Stomach (tissue), 19 donors: ENCODE measurements at places on chromosomes 3 and 15.
A peak's percentile ranks its signal among the peaks of the same experiment; 100 is the strongest.

DNA sequence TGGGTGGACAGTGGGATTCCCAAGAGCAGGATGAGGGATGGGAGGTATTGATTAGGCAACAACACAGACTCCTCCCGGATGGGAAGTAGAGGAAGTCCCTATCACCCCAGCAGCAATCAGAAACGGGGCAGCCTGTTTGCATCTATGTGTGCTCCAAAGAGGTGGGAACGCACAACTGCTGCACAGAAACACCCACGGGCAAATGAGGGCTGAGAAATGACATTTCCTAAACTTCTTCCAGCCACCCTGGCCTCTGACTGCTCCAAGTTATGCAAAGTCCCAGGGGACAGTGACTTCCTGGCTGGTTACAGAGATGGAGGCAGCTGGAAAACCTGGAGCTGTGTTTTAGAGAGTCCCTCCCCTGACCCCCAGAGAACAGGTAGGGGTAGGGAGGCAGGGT, 42.6 kb downstream of the HCN4 start:
- no peak for DNase-seq

- DNase-seq = no peak
Measured at GRCh38 chr3:170163956-170164645, 17.4 kb downstream of the PHC3 start.

- no peak for DNase-seq
Measured at GRCh38 chr3:177552051-177552450, 354.8 kb upstream of the TBL1XR1 start.

DNA sequence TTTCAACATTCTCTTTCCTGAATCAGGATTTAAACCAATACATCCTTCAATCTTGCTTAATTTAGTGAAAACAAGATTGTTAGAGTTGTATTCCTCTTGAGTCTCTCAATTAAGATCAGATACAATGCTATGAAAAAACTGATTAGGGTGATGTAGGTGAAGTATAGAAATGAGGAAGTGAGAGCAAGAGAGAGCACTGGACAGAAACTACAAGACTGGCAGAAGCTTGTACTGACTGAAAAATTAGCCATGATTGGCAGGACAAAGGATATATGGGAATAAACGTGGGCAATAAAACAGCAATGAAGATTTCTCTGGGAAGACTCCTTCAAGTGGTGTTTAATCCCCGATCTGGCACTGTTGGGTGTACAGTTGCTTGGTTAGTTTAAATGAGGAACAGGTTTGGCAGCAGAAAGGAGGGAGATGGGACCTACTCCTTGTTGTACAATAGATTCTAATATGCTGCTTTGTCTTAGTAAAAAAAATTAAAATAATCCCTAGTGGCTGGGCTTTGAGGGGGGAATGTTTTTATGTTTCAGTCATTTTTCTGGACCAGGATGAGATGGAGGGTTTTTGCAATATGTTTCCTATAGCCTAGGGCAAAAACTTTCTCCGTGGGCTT, 252.7 kb downstream of the SLC9A9 start:
- no peak for DNase-seq

- no peak for DNase-seq
Measured at GRCh38 chr3:28295898-28296490, 52.5 kb upstream of the ZCWPW2 start.

DNA sequence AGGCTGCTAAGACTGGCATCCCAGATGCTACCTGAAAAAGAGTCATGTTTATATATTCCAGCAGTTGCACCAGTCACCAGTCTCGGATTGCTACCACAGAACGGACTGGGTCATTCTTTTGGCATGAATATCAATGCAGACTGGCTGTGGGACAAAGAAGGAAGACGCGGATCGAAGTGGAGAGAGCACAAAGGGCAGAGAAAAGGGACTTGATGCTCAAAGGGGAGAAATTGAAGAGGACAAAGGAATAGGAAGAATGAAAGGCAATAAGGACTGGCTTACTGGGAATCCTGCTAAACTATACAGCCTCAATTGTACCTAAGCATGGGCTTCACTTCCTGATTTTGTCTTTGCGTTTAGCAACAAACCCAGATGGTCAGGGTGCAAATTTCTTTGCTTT, 15.3 kb upstream of the DIS3L start:
- DNase-seq = no peak

GRCh38 chr3:30924763-30925162, 30.3 kb upstream of the GADL1 start:
- DNase-seq = no peak

- no peak for DNase-seq
Measured at GRCh38 chr15:72180761-72181324, 16.7 kb downstream of the GRAMD2A start.

DNA sequence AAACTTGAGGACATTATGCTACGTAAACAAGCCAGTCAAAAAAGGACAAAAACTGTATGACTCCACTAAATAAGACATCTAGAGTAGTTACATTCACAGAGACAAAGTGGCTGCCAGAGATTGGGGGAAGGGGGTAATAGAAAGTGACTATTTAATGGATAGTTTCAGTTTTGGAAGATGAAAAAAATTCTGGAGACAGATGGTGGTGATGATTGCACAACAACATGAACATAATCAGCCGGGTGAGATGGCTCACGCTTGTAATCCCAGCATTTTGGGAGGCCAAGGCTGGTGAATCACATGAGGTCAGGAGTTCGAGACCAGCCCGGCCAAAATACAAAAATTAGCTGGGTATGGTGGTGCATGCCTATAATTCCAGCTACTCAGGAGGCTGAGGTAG, 40.6 kb downstream of the DPP8 start:
- DNase-seq = no peak

- DNase-seq = no peak
Measured at GRCh38 chr3:53740956-53741355, 105.3 kb downstream of the CHDH start.

DNA sequence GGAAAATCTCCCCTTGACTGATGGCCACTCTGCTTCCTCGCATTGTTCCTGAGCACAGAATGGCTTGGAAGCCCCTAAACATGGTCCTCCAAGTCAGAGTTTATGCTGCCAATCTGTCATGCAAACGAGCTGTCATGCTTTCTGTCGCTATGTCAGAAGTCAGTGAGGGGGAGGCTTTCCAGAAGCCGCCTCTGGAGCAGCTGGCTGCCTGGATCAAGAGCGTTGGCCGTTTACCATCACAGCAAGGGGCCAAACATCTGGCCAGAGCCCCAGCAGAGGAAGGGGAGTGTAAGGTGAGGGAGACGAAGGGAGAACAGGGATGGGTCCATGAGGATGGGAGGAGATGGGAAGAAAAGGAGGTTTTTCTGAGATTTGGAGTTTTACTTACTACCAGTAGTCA, 372.6 kb upstream of the NR2F2 start:
- no peak for DNase-seq

DNA sequence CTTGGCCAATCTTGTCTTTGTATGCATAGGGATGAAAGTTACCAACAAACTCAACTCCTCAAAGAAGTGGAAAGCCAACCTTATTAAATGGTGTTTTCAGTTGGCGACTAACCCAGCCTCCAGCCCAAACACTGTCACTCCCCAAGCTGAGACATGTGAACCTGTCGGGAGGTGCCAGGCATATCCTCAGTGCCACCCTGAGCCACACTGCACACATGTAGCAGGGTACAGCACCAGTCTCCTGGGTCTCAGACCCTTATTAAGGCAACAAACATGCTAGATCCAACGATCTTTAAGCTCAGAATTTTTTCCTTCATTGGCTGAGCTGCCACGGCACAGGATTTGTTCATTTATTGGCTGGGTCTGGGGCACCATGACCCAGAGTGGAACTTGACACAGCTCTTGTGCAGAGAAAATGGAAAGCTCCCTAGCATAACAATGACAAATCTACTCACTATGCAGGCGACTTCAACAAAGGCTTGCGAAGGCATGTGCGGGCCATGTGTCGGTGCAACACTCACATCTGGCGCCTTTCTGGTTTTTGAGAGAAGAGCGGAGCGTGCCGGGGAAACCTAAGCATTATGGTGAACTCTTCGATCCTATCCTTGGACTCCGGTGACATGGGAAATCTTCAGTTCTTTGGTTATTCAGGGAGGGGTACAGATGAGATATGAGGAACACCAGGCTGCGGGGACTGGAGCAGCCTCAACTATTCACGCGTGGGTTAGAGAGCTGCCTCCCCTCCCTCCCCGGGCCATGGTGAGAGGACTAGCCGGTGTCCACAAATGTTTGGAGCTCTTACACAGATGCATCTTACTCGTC, 190.1 kb downstream of the FAM43A start:
- DNase-seq = no peak

DNA sequence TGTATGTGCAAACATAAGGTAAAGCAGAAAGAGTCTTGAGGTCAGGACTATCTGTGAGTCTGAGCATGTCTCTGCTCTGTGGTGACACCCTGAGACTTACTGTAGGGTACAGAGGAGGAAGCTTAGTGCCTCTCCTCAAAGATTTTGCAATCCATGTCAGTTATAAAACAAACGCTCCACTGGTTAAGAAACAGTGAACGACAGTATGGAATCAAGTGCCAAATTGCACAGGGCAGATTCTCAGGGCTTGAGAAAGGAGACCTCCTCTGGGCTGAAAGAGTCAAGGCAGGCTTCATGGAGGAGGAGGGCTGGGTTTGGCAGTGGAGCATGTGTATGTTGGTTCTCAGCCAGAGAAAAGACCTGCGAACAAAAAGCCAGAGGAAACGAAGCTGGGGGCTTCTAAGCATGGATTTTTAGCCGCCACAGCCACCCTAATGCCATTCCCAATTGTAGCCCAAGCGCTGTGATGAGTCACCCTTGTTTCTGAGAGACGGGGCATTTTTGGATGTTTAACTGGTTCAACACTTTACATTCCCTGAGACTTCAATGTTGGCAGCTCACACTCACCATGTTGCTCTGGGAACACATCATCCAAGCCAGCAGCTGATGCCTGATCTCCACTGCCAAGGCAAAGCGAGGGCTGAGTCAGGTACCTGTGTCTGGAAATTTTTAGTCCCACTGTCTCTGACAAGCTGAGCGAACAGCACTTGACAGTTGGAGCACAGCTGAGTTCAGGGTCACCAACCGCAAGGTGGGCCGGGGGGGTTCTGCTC, 3.4 kb upstream of the DGKG start:
- DNase-seq = no peak

- DNase-seq = no peak
Measured at GRCh38 chr3:150840802-150841515, 64.3 kb downstream of the MINDY4B start.

GRCh38 chr3:107065094-107065861, 312.0 kb upstream of the CCDC54 start:
- no peak for DNase-seq

GRCh38 chr15:38691377-38691776, 126.8 kb upstream of the RASGRP1 start:
- no peak for DNase-seq

DNA sequence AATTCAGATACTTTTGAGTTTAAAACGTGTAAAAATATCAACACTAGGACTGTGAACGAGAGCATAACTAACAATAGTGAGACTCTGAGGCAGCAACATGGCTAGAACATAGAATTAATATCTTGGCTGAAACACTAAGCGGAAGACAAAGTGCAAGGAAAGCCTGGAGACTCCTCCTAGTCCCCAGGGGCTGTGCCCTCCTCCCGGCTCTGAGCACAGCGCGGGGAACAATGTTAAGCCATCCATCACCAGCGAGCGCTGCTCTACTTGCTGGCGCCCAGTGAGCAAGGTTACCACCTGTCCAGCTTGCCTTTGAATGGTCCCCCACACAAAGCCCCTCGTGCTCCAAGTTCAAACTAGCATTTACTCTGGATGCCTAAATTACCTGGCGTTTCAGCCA, 436.9 kb downstream of the FOXP1 start:
- DNase-seq = no peak

GRCh38 chr3:186760141-186760833, 23.1 kb upstream of the EIF4A2 start:
- no peak for DNase-seq

GRCh38 chr3:11159421-11159904, 5.2 kb downstream of the HRH1 start:
- peak; percentile 58 for DNase-seq

DNA sequence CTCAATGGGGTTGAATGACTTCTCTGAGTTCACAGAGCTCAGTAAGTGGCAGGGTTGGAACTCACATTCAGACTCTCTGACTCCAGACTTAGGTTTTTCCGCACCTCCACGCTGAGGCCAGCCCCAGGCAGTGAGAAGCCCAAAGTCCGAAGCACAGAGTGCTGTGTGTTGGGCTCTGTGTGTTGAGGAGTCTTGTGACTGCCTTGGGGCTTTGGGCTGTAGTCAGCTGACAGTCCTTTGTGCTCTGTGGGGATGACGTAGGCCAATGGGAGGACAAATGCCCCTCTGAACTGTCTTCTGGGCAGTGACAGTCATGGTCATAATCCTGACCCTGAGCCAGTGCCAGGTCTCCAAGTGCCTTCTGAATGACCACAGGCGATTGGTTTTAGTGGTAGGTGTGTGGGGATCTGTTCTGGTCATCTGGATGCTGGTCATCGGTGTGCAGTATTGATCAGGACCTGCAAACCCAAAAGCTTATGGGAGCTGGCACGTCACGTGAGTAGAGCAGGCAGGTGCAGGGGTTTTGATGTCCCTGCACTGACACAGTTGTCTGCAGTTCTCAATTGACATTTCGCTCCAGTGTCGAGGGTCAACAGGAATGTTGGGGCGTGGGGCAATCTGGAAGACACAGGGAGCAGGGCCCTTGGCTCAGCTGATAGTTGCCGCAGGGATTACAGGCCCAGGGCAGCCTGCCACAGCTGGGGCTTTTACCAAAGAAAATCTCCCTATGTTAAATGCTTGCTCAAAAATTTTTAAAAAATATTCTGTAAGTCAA, 45.3 kb downstream of the CAPN3 start:
- DNase-seq = no peak

- DNase-seq = no peak
Measured at GRCh38 chr3:143977341-143978262, 6.0 kb downstream of the DIPK2A start.

GRCh38 chr15:100772892-100773520, 106.6 kb upstream of the ALDH1A3 start:
- DNase-seq = peak; percentile 49

DNA sequence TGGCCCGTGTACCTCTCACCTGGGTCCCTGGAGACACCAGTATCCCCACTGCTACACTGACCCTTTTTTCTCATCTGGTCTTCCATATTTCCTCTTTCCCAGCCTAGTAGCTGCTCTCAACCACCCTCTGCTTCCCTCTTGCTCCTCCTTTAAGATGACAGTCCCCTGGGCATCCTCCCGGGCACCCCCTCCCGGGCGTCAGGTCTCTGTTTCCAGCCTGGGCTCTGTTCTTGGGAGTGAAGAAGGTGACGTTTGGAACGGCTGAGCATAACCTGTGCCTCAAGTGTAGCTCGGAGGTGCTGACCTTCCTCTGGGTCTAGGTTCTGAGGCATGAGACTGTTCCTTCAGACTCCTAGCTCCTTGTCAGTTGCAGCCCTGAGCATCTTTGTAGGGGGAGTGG, 101.2 kb downstream of the VGLL4 start:
- DNase-seq = no peak

DNA sequence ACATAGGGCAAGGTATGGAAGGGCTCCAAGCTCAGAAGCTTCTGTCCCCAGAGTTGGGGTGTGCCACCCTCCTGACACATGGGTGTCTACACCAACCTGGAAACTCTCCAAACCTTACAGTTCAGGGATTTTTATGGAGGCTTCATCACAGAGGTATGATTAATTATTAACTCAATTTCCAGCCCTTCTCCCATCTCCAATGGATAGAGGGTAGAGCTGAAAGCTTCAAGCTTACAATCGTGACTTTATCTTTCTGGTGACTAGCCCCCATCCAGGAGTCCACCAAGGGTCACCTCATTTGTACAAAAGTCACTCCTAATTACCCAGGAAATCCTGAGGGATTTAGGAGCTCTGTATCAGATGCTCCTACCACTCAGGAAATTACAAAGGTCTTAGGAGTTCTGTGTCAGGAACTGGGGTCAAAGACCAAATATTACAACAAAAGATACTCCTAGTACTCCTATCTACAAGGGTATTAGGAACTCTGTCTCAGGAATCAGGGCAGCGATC, 62.7 kb downstream of the TFDP2 start:
- no peak for DNase-seq

GRCh38 chr15:49427372-49427771, 4.3 kb downstream of the FGF7 start:
- no peak for DNase-seq
